Cortex of kidney (tissue), 1 donor: ENCODE measurements at places on chromosomes 3 and 15.

- DNase-seq, result no peak
These were observed 59.1 kb upstream of the CA12 start for GRCh38 chr15:63440756-63441155.

- no peak for DNase-seq
These were observed 97.0 kb upstream of the TNIK start for GRCh38 chr3:171557173-171557572.

DNA sequence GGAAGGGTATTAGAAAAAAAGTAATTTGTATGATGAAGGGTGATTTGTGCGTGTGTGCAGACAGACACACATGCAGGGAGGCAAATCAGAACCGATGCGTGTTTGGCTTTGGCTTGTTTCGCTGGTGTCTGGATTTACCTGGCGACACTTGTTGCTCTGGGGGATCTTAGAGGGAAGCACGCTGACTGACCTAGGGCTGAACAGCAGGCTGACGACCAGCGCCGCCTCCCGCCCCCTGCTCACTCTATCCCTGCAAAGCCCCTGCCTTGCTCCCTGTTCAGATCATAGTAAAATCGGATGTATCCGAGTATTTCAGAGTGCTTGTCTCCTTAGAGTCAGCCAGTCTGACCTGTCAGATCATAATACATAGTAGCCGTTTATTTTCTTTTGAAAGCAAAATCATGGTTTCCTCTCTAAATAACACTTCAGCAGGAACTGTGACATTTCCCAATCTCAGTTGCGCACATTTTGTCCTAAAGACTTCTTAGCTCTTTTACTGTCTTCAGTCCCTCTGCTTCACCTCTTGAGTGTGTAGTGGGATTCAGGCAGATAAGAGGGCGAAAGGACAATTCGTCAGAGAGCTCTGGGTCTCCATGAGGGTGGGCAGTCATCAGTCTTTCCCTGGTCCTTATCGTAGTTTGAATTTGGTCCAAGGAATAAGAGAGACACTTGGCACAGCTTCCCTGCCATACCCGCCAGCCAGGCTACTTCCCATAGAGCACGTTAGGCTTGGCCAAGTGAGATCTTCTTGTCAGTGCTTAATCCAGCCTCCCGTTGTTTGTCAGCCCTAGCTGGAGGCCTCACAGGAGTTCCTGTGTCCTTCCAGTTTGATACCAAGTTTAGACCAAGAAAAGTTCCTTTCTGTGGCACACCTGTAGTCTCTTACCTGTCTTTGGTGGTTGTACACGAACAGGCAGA, 97.4 kb downstream of the PGPEP1L start:
- DNase-seq, result no peak

- no peak for DNase-seq
These were observed 3.7 kb upstream of the LSG1 start for GRCh38 chr3:194675680-194676079.

- no peak for DNase-seq
These were observed 135.0 kb downstream of the IMPG2 start for GRCh38 chr3:101185341-101185740.

GRCh38 chr3:106086038-106086437, 217.2 kb upstream of the CBLB start:
- no peak for DNase-seq

GRCh38 chr3:130857336-130858026, 36.4 kb upstream of the ATP2C1 start:
- no peak for DNase-seq

- DNase-seq, result no peak
These were observed 3.2 kb downstream of the CTDSPL start for GRCh38 chr3:37864904-37865303.

- no peak for DNase-seq
These were observed 17.4 kb upstream of the VGLL4 start for GRCh38 chr3:11661052-11661656.

DNA sequence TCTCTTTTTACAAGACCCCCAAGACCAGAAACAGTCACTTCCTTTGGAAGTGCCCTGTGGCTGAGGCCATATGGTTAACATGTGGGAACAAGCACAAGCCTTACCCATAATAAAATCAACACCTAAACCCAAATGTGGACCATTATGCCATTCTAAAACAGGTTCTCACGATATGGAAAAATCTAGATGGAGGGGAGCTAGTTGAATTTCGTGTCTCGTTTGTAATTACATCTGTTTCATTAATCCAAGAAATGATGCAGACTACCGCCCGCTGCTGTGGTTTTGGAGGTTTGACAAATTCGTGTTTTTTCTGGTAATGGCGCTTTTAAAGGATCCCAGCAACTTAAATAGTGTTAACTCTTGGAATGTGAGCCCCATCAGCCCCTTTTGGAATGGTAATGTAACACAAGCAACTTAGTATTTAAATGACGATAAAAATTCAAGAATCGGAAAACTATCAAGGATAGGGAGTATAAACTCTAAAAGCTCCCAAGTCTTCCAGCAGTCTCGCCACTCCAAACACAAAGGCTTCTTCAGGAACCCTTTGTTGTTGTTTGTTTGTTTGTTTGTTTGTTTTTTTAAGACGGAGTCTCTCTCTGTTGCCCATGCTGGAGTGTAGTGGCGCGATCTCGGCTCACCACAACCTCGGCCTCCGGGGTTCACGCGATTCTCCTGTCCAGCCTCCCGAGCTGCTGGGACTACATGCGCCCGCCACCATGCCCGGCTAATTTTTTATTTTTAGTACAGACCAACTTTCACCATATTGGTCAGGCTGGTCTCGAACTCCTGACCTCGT, 1.1 kb downstream of the CNBP start:
- no peak for DNase-seq

GRCh38 chr3:54831112-54831511, 96.7 kb downstream of the LRTM1 start:
- DNase-seq, result no peak

DNA sequence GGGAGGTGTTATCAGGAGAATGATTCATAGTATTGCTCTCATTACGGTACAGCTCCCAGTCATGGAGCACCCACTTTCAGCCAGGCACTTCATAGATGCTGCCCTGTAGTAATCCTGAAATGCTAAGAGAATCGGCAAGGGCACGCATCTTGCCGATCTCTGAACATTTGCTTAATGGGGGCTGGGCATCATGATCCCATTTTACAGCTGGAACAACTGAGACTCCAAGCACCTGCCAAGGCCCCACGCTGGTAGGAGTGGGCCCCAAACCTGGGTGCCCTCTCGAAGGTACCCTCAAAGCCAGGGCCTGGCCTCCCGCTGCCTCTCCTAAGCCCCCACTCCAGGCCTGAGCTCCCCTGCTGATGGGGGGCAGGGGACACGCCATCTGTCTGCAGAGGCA, 47.3 kb downstream of the RPN1 start:
- DNase-seq, result no peak

DNA sequence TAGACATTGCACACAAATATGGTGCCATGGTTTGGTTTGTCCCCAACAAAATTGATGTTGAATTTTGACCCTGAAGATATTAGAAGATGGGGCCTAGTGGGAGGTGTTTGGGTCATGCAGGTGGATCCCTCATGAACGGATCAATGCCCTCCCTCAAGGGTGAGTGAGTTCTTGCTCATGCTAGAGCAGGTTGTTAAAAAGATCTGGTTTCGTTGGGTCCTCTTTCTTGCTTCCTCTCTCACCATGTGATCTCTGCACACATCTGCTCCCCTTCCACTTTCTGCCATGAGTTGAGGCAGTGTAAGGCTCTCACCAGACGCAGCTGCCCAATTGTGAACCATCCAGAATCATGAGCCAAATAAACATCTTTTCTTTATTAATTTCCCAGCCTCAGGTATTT, 87.8 kb upstream of the MDFIC2 start:
- no peak for DNase-seq

DNA sequence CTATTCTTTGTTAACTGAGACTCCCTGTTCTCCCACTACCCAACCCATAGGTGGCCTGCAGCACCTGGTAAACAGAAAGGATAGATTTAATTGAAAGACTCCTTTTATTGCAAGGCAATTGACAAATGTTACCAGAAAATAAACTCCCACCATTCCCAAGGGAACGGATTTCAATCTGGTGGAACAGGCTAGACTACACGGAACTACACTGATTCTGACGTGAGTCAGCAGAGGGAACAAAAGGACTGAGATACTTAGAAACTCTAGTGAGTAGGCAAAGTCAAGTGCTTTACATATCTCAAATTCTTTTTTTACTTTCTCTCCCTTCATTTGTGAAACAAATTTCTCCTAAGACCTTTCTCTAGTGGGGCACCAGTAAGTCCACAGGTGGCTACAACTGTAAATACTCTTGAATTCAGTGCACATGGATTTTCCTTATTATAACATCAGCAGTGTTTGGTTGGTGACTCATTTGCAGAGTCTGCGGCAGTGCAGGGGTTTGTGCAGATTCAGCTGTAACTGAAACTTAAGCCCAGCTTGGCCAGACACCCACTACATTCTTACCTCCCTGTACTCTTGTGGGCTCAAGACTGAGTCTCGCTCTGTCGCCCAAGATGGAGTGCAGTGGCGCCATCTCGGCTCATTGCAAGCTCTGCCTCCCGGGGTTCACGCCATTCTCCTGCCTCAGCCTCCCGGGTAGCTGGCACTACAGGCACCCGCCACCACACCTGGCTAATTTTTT, 34.3 kb upstream of the PLSCR2 start:
- DNase-seq, result no peak

- no peak for DNase-seq
These were observed 1.8 kb upstream of the AP2M1 start for GRCh38 chr3:184172681-184173373.

- DNase-seq, result no peak
These were observed 111.9 kb downstream of the DOCK3 start for GRCh38 chr3:50786631-50787030.

- no peak for DNase-seq
These were observed 19.1 kb upstream of the TM4SF18 start for GRCh38 chr3:149352556-149352955.

GRCh38 chr3:177357352-177358090, 160.2 kb upstream of the TBL1XR1 start:
- DNase-seq, result no peak

GRCh38 chr3:197331131-197331530, 32.7 kb upstream of the DLG1 start:
- no peak for DNase-seq

GRCh38 chr15:29528276-29528675, 258.7 kb upstream of the NSMCE3 start:
- no peak for DNase-seq

- DNase-seq, result no peak
These were observed 218.7 kb upstream of the MDFIC2 start for GRCh38 chr3:70531063-70531657.

- no peak for DNase-seq
These were observed 60.5 kb downstream of the IGF2BP2 start for GRCh38 chr3:185764163-185764979.

- DNase-seq, result no peak
These were observed 44.1 kb upstream of the MUC13 start for GRCh38 chr3:124978627-124979026.

GRCh38 chr3:67876261-67876660, 221.8 kb upstream of the SUCLG2 start:
- DNase-seq, result no peak

DNA sequence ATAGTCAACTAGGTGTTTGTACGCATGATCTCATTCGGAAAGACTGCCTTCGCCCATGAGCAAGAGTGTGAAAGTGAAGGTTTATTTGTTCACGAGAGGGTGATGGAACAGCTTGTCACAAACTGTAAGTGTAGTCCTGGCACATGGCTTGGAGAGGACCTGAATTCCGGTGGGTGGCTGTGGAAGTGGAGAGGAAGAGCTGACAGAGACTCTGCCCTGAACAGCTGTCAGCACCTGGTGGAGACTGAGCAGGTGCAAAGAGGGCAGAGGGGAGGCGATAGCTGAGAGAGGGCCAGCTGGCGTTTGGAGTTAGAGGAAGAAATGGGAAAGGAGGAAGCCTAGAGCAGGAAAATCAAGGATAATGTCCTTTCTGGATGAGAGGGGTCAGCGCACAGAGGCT, 155.7 kb downstream of the EEFSEC start:
- DNase-seq, result no peak

GRCh38 chr3:184578822-184579221, 17.2 kb downstream of the EPHB3 start:
- no peak for DNase-seq

DNA sequence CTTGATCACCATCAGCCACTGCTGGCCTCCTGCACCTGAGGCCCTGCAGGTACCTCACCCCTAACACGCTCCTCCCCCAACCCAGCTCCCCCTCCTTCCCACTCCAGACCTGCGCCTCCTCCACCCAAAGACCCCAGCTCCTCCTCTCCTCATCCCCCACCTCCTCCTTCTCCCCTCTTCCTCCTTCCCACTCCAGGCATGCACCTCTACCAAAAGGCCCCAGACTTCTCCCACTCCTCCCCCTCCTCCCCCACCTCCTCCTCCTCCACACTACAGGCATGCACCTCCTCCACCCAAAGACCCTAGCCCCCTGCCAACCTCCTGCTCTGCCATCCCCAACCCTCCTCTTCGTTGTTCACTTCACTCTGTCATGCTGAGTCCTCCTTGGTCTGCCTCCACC, 42.7 kb downstream of the CYP11A1 start:
- DNase-seq, result no peak

- DNase-seq, result no peak
These were observed 457.0 kb downstream of the PLOD2 start for GRCh38 chr3:145704020-145704419.

- DNase-seq, result no peak
These were observed 57.5 kb upstream of the TRA2B start for GRCh38 chr3:185995352-185995751.

DNA sequence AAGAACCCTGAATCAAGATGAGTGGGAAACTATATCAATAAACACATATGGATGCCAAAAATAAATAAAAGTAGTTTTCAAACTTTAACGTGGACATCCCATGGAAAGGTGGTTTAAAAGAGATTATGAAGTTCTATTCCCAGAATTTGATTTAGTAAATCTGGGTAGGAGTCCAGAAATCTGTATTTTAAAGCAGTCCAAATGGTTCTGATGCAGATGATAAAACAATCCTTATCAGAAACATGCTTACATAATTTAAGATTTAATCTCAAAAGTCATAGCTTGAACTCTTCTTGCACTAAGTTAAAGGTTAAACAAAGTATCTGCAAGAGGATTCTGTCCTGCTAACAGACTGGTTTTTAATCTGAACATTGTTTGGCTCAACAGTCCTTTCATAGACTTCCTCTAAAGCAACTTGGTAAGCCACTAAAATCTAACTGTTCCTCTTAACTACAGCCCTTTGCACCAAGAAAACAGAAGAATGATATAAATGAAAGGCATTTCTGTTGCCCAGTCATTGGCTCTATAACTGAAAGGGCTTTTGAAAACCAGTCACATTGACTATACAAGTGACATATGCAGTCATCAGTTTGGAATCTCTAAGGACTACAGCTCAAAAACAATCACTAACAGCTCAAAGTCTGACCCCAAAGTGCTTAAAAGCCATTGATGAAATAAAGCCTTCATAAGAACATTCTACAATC, 23.4 kb upstream of the MAP4 start:
- DNase-seq, result no peak
